Ascending aorta (tissue), 2 donors: ENCODE measurements at places on chromosomes 7 and 10.

DNA sequence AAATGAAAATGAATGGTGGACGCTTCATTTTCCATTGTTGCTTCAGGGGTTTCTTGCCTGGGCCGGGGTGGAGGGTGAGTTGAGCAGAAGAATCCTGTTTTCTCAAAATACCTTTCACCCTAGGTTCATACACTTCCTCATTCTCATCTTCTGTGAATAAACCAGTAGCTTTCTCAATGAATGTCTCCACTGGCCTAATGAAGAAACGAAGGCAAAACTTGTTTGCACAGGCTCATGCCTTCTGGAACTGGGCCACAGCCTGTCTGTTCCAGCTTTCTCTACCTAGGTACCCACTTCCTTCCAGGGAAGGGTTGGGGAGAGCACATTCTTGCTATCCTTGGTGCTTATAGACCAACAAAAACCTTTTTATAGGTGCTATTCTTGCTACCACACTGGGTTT lies 21.3 kb downstream of the STMP1 start:
- peaks cover 7% of the 10 kb centered on the region for H3K4me1 ChIP-seq
- H3K27me3 ChIP-seq, result no peaks in the 10 kb centered on the region
- no peak overlapping the region for H3K4me3 ChIP-seq
- peaks cover 12% of the 10 kb centered on the region for H3K36me3 ChIP-seq
- H3K27ac ChIP-seq, result peak overlapping the region; percentile 33

DNA sequence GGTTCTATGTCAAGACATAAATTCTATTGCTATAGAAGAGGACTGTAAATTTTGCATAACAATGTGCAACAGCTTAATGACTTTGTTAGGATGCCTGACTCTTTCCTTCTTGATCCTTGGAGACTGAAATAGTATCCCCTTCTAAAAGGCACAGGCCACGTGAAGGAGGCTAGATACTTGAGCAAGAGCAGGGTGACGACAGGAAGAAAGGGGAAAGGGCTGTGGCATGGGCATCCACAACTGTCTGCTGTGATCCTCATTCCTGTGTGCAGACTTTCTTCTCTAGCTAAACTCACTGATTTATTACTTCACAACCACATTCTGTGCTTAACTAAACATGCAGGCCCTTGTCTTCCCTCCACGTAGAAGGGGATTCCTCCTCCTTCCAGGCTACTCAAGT lies 1111.8 kb upstream of the C7orf33 start:
- DNase-seq, result no peak
- H3K36me3 ChIP-seq, result no peaks in the 10 kb centered on the region
- no peak overlapping the region for H3K27ac ChIP-seq
- H3K4me3 ChIP-seq, result no peak overlapping the region
- H3K4me1 ChIP-seq, result no peaks in the 10 kb centered on the region

GRCh38 chr7:100107890-100108289 lies 6.4 kb downstream of the AP4M1 start:
- no peaks in the 10 kb centered on the region for H3K27me3 ChIP-seq
- no peak for DNase-seq
- H3K4me1 ChIP-seq, result no peaks in the 10 kb centered on the region
- H3K27ac ChIP-seq, result no peak overlapping the region
- no peak overlapping the region for H3K4me3 ChIP-seq

- H3K27me3 ChIP-seq, result no peaks in the 10 kb centered on the region
- no peak overlapping the region for H3K4me3 ChIP-seq
- H3K4me1 ChIP-seq, result peaks cover 3% of the 10 kb centered on the region
- H3K36me3 ChIP-seq, result no peaks in the 10 kb centered on the region
- no peak for DNase-seq
Observed at GRCh38 chr10:88091490-88092061, 228.2 kb downstream of the PTEN start.

DNA sequence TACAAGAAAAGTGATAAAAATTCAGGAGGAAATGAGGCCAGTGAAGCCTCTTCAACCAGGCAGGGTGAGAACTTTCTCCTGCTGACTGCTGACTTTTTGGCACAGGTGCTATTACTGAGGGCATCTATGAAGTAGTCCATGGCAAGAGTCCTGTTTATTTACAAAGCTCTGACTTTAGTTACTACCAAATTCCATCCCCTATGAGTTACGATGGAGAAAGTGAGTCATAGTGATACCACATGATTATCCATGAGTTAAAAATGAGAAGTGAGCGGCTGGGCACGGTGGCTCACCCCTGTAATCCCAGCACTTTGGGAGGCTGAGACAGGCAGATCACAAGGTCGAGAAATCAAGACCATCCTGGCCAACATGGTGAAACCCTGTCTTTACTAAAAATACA lies 19.9 kb downstream of the CCDC3 start:
- no peaks in the 10 kb centered on the region for H3K27me3 ChIP-seq
- H3K36me3 ChIP-seq, result no peaks in the 10 kb centered on the region
- no peak overlapping the region for H3K27ac ChIP-seq
- DNase-seq, result no peak
- H3K4me3 ChIP-seq, result no peak overlapping the region

DNA sequence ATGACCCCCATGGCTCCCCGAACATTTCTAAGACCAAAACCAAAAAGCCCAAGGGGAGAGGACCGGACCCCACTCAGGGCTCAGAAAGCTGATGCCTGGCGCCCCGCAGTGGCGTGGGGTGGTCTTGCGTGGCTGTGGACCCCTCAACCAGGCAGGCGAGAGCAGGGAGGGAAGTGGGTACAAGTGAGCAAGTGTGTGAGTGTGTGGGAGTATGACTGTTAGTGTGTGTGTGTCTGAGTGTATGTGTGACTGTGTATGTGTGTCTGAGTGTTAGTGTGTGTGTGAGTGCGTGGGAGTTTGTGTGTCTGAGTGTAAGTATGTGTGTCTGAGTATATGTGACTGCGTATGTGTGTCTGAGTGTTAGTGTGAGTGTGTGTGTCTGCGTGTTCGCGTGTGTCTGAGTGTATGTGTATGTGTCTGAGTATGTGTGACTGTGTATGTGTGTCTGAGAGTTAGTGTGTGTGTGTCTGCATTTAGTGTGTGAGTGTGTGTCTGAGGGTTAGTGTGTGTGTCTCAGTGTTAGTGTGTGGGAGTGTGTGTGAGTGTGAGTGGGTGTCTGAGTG lies 34.0 kb upstream of the INSIG1 start:
- DNase-seq, result no peak
- H3K27ac ChIP-seq, result no peak overlapping the region
- no peaks in the 10 kb centered on the region for H3K4me1 ChIP-seq

DNA sequence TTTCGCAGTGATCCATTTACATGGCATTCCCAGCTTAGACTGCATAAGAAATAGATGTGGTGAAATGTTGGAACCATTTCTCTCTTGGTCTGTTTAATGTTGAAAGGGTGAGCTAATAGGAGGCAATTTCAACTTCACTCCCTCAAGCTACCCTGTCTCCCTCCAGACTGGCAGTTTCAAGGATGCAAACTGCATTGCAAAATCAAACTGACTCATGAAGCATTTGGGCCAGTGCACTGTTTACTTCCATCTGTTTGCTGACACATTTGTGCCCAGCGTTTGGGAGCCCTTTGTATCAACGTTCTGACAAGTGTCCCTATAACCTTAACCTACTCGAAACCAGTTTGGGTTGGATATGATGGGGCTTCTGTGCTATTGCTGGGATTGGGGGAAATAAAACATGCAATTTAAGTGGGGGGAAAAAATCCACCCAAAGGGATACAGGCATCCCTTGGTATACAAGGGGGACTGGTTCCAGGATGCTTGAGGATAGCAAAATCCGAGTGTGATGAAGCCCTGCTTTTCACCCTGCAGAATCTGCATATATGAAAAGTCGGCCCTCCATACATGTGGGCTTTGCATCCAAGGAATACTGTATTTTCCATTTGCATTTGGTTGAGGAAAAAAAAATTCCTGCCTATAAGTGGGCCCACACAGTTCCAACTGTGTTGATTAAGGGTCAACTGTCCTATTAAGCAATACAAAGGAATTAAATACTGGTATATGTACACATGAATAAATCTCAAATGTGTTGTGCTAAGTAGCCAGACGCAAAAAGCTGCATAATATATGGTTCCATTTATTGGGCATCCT lies 15.6 kb downstream of the RHEB start:
- H3K4me1 ChIP-seq, result peaks cover under 1% of the 10 kb centered on the region
- H3K4me3 ChIP-seq, result no peak overlapping the region
- no peaks in the 10 kb centered on the region for H3K27me3 ChIP-seq
- no peaks in the 10 kb centered on the region for H3K36me3 ChIP-seq
- H3K27ac ChIP-seq, result peak overlapping the region; percentile 33

DNA sequence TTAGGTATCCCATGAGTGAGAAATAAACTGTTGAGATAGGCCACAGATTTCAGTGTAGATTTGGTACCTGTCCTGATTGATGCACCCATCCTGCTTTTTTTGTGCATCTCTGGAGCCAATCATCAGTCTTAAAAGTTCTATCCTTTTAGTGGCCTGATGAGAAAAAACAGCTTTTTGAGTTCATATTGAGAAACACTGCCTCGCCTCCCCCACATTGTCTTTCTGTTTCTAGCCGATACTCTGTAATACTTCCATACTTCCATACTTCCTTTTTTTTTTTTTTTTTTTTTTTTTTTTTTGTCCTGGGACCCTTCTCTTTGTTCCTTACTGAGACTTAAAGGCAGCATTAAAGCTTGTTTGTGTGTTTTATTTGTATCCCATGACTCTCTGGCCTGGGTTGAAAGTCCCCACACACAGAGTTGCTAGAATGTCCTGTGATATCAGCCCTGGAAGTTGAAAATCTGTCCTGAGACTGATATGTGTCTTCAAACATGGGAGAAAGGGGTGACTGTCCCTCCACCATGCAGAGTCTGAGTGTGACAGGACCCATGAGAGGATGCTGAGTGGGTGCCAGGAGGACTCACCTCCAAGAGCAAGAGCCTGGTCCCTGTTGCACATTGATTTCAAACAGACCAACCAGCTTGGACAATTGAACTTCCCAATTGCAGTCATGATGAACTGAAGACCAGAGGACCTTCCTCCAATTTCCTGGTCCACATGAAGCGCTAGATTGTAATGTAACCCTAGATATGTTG lies 5.7 kb downstream of the ZNF22 start:
- H3K4me1 ChIP-seq, result no peaks in the 10 kb centered on the region
- no peak overlapping the region for H3K27ac ChIP-seq
- H3K36me3 ChIP-seq, result no peaks in the 10 kb centered on the region
- H3K27me3 ChIP-seq, result no peaks in the 10 kb centered on the region
- DNase-seq, result no peak

DNA sequence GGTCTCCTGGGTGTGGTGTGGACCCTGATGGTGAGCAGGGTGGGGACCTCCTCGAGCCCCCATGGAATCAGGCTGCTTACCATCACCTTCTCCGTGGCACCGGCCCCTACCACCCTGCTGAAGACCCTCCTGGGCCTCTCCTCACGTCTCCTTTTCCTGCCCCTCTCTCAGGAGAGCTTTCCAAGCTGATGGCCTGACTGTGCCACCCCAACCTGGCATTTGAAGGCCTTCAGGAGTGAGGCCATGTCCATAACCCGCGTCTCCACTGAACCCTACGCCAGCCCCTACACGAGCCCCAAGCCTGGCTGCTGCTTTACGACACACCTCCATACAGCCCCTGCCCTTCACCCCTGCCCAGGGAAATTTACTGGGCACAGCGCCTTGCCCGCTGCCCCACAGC lies 55.4 kb downstream of the ZRANB1 start:
- no peak overlapping the region for H3K4me3 ChIP-seq
- H3K36me3 ChIP-seq, result peaks cover 57% of the 10 kb centered on the region
- H3K4me1 ChIP-seq, result peaks cover 52% of the 10 kb centered on the region
- no peaks in the 10 kb centered on the region for H3K27me3 ChIP-seq

DNA sequence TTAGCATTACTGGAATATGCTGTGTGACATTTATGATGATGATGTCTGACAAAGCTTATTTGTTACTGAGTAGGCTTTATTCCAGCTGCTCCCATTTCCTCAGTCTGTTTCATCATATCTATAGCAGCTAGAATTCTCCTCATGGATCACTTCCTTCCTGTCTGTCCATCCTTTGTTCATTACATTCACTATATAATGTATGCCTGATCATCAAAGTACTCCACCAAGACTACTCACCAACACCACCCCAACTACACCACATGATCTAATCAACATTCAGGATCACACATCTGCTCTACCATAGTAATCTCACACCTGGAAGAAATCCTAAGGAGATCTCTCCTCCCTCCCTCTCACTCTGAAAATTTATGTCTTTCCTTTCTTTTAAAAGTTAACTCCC lies 61.3 kb downstream of the APBB1IP start:
- DNase-seq, result no peak
- H3K27ac ChIP-seq, result no peak overlapping the region
- H3K4me3 ChIP-seq, result no peak overlapping the region
- H3K27me3 ChIP-seq, result no peaks in the 10 kb centered on the region
- no peaks in the 10 kb centered on the region for H3K4me1 ChIP-seq

GRCh38 chr10:48480397-48481374 lies 124.2 kb downstream of the ARHGAP22 start:
- H3K27me3 ChIP-seq, result no peaks in the 10 kb centered on the region
- no peaks in the 10 kb centered on the region for H3K4me1 ChIP-seq
- no peaks in the 10 kb centered on the region for H3K36me3 ChIP-seq
- H3K27ac ChIP-seq, result no peak overlapping the region

DNA sequence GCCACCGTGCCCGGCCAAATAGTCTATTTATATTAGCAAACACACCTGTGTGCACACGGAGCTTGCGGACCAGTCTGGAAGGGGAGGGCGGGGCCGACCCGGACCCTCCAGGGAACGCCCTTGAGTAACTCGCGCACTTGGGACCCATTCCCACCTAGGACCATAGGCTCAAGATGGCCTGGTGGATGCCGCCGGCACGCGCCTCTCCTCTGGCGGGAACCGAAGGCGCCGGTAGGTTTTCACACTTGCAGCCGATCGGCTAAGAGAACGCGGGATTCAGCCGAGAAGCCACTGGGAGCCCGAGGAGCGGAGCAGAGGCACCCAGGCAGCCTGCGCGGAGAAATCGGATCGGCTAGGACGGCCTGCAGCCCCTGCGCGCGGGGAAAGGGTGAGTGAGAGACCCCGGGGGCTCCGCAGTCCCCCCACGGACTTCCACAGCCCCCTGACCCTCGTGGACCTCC lies 18.9 kb downstream of the IFT22 start:
- H3K27me3 ChIP-seq, result peaks cover 22% of the 10 kb centered on the region
- H3K27ac ChIP-seq, result no peak overlapping the region
- no peak for DNase-seq
- no peaks in the 10 kb centered on the region for H3K36me3 ChIP-seq
- peak overlapping the region; percentile 27 for H3K4me3 ChIP-seq

GRCh38 chr10:8072211-8072610 lies 17.7 kb downstream of the GATA3 start:
- H3K36me3 ChIP-seq, result no peaks in the 10 kb centered on the region
- H3K27ac ChIP-seq, result no peak overlapping the region
- no peaks in the 10 kb centered on the region for H3K4me1 ChIP-seq
- no peak overlapping the region for H3K4me3 ChIP-seq

GRCh38 chr7:93142127-93142526 lies 6.1 kb downstream of the SAMD9L start:
- no peak overlapping the region for H3K4me3 ChIP-seq
- H3K36me3 ChIP-seq, result peaks cover 45% of the 10 kb centered on the region
